ENCODE measurements at places on chromosomes 3 and 15.

DNA sequence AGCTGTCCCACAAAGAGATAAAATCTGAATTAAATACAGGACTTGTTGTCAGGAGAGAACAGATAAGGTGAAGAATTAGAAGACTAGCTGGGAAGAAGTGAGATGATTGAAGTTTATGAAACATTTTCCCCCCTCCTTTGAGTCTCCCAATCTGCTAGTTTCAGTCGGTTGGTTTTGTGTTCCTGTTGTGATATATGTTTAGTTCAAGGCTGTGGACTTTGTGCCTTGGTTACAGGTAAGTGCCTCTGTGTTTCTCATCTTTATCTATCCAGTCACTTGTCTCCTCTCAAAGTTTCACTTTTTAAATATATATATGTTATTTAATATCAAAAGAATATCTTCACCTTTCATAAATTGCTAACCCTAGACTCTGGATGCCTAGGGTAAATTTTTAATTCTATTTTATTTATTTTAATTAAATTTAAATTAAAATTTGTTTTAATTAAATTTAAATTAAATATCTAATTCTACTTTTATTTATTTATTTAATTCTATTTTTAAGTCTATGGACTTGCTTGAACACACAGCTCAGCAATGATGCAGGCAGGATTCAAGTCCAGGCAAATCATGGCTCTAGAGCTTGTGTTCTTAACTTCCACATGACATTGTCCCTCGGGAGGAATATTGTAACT is 190.0 kb downstream of the FHIT start:
- DNase-seq, result no peak

GRCh38 chr3:96537165-96537564 is 277.2 kb upstream of the EPHA6 start:
- no peak for DNase-seq

GRCh38 chr3:190099099-190099498 is 21.6 kb downstream of the P3H2 start:
- no peak for DNase-seq

- no peak for DNase-seq
Measured at GRCh38 chr15:62914461-62915079, 128.0 kb upstream of the TPM1 start.

DNA sequence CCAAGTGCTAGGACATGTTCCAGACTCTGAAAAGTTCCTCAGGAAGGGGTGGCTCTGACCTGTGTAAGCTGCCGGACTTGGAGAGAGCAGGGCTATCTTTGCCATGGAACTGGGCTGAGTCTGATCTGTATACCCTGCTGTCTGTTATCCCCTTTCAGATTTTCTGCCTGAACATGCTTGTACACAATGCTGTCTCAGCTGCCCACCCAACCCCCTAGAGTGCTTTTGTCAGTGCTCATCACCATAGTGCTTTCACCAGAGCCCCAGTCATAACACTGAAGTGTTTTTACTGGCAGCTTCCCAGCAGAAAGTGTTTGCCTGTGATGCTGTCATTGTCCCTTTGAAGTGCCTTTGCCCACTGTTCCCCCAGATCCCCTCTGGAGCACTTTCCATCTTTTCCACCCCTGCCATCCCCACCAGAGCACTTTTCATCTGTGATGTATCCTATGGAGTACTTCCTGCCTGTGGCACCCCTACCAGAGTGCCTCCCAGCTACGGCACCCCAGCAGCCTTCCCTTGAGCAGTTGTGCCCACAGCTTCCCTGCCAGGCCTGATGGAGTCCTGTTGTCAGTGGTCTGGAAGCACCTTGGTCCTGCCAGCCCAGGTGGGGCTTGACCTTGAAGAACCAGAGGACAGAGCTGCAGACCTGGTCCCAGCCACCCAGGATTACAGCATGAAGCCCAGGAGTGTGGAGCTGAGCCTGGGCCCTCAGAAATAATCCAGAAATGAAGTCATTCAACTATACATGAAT is 397.7 kb downstream of the DIPK2A start:
- DNase-seq, result no peak

DNA sequence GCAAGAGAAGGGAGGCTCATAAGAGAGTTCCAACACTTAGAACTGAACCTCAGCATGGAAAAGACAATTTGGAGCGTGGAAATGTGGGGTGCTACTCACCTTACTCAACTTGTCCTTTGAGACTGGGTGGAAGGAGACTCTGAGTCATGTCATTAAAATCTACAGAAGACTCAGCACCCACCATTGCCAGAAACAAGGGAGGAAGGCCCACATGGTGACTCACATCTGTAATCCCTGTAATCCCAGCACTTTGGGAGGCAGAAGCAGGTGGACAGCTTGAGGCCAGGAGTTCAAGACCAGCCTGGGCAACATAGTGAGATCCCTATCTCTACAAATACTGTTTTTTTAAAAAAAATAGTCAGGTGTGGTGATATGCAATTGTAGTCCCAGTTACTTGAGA is 161.9 kb upstream of the UBE3A start:
- DNase-seq, result no peak

All from activated gamma-delta T cell treated with Interleukin-2 at 50 U/mL for 16 hours (primary cell).